ENCODE measurements at places on chromosomes 13 and 19. TPM values are rescaled to one million over a fixed set of nuclear protein-coding genes. Genes with fewer than 3 reads are reported as not detected.

The NPAS1 gene
- not detected for total RNA-seq

The S1PR2 gene
- total RNA-seq, result 4.9 TPM

The KLK12 gene
- not detected for total RNA-seq

The ALOX5AP gene
- total RNA-seq, result 1.6 TPM

The ATP8A2 gene
- total RNA-seq, result 0.13 TPM

The NCR1 gene
- not detected for total RNA-seq

The IL4I1 gene
- total RNA-seq, result 0.18 TPM

GRCh38 chr13:42548731-42549551 is 25.0 kb upstream of the TNFSF11 start:
- peaks cover 8% of the 10 kb centered on the region for H3K4me1 ChIP-seq
- H3K27ac ChIP-seq, result no peak overlapping the region
- H3K27me3 ChIP-seq, result no peaks in the 10 kb centered on the region

DNA sequence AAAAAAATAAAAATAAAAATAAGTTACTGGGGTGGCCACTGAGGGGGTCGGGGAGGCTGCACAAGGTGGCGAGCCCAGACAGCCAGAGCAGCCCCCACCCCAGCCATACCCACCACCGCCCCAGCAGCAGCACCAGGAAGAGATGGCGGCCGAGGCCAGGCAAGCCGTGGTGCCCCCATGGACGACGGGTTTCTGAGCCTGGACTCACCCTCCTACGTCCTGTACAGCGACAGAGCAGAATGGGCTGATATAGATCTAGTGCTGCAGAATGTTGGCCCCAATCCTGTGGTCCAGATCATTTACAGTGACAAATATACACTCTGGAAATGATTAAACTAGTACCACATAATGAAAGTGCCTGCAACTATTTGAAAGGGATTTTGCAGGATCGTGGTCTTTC is 71.6 kb upstream of the ZDHHC20 start:
- H3K4me1 ChIP-seq, result peaks cover 20% of the 10 kb centered on the region
- H3K4me3 ChIP-seq, result no peak overlapping the region
- H3K27me3 ChIP-seq, result no peaks in the 10 kb centered on the region
- no peak for DNase-seq
- no peak overlapping the region for H3K27ac ChIP-seq
- no peaks in the 10 kb centered on the region for H3K36me3 ChIP-seq

DNA sequence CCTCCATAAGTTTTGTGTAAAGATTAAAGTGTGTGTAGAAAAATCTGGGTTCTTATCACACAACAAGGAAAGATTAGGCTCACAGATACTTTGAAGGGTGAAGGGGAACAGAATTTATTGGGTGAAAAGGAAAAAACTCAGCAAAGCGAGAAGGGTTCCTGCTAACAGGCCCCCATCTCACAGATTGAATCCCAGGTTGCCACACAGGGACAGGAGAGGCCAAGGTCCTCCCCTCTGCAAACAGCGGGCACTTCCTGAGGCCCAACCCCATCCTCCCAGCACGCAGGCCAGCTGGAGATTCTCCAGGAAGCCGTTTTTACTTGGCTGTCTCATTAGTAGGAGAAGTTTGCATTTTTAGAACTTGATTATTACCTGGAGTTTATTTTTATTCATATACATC is 15.2 kb upstream of the ERCC5 start:
- H3K27me3 ChIP-seq, result no peaks in the 10 kb centered on the region
- H3K4me1 ChIP-seq, result peaks cover 11% of the 10 kb centered on the region
- peaks cover 52% of the 10 kb centered on the region for H3K36me3 ChIP-seq

- no peak overlapping the region for H3K27ac ChIP-seq
- no peaks in the 10 kb centered on the region for H3K36me3 ChIP-seq
- H3K4me3 ChIP-seq, result no peak overlapping the region
- DNase-seq, result no peak
- no peaks in the 10 kb centered on the region for H3K27me3 ChIP-seq
- no peaks in the 10 kb centered on the region for H3K4me1 ChIP-seq
Measured at GRCh38 chr19:14337510-14337909, 43.7 kb upstream of the ADGRE5 start.

DNA sequence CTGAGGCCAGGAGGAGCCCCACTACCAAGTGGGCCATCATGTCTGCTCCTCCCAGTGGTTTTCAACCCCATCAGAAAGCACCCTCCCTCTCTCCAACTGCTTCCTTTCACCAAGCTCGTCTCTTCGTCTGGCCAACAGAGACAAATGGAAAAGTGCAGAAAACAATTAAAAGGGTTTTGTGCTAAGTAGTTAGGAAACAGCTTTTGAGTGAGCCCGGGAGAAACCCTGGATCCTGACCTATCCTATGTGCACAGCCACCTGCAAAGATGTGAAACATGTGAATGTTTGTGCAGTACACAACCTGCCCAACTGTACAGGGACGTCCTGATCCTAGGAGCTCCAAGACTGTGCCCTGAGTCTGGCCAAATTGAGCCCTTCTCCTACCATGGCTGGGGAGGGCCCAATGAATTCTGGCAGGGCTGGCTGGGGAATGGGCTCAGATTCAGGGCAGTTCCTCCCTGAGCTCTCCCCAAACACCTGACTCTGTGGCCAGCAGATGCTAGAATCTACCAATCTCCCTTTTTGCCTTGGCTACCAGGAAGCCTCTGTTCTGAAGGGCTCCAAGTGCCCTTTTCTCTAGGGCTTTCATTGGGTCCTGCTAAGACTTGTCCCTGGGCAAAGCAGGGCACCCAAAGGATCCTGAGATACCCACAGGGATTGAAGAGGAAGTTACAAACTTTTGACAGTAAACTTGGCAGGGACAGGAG is 7.9 kb downstream of the TLE5 start:
- H3K27me3 ChIP-seq, result no peaks in the 10 kb centered on the region
- DNase-seq, result no peak
- peaks cover 50% of the 10 kb centered on the region for H3K4me1 ChIP-seq
- H3K36me3 ChIP-seq, result peaks cover 62% of the 10 kb centered on the region
- H3K27ac ChIP-seq, result no peak overlapping the region

DNA sequence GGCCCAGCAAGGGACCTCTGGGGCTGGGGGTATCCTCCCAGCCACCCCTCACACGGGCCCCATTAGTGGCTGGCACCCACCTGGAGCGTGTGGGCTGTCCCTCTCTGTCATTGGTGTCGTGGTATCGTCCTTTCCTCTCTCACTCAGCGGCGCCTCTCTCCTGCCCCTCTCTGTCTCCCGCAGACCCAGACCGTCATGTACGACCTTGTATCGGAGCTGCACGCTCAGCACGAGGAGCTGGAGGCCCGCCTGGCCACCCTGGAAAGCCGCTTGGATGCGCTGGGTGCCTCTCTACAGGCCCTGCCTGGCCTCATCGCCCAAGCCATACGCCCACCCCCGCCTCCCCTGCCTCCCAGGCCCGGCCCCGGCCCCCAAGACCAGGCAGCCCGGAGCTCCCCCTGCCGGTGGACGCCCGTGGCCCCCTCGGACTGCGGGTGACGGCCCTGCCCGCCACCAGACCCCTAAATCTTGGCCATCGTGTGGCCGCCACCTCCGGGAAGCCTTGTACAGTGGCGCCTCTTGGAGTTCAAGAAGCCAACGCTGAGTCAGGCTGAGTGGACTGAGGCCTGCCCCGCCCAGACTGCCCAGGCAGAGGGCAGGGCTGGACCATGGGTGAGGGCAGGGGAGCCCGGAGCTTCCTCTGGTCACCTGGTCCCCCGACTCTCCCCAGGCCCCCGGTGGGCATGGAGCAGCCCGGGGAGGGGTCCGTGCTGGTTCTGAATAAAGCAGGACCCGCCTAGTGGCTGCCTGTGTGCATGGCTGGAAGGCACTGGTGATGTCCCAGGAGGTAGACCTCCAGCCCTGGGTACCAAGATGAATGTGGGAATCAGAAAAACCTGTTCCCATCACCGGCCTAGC is 9.8 kb upstream of the ARRDC2 start:
- no peak for DNase-seq
- H3K4me3 ChIP-seq, result no peak overlapping the region
- no peak overlapping the region for H3K27ac ChIP-seq

DNA sequence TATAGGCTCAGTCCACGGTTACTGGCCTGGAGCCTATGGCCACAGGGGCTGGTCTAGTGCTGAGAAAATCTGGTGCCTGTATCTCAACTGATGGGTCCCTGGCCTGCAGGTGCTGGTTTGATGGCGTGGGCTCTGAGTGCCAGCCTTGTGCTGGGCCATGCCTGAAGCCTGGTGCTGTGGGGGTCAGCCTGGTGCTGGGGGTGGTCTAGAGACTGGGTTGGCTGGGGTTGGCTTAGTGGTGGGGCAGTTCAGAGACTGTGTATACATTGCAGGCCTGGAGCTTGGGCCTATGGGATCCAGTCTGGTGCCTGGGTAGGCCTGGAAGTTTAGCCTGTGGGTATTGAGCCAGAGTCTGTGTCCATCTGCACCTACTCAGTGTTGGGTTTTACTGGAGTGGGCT is 36.4 kb downstream of the SLC10A2 start:
- no peaks in the 10 kb centered on the region for H3K27me3 ChIP-seq
- no peak for DNase-seq
- H3K4me1 ChIP-seq, result no peaks in the 10 kb centered on the region
- no peak overlapping the region for H3K27ac ChIP-seq
- no peak overlapping the region for H3K4me3 ChIP-seq
- H3K36me3 ChIP-seq, result no peaks in the 10 kb centered on the region

- no peak overlapping the region for H3K4me3 ChIP-seq
- DNase-seq, result no peak
Measured at GRCh38 chr13:96797136-96797535, 197.1 kb downstream of the OXGR1 start.

GRCh38 chr19:11693505-11694499 is 44.9 kb downstream of the ZNF823 start:
- H3K36me3 ChIP-seq, result no peaks in the 10 kb centered on the region
- no peak for DNase-seq
- no peaks in the 10 kb centered on the region for H3K27me3 ChIP-seq

GRCh38 chr13:27679896-27680295 is 58.2 kb downstream of the POLR1D start:
- H3K4me1 ChIP-seq, result no peaks in the 10 kb centered on the region
- H3K4me3 ChIP-seq, result no peak overlapping the region
- no peaks in the 10 kb centered on the region for H3K27me3 ChIP-seq
- H3K27ac ChIP-seq, result no peak overlapping the region

DNA sequence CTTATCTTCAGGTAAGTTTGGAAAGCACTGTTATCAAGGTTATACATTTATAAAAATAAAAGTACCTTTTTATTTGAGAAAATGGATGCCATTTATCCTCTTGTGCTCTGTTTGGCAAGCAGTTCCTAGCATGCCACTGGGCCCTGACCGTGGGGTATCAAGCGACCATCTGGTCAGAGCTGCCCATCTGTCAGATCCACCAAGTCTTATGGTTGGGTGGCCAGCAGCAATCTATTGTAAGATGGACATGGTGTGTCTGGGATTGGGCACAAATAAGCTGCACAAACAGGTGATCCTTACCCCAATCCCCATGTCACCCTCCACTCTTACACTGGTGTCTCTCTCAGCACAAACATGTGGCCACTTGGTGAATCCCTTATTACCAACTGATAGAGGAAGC is 178.5 kb downstream of the DLEU7 start:
- H3K27me3 ChIP-seq, result no peaks in the 10 kb centered on the region
- no peaks in the 10 kb centered on the region for H3K36me3 ChIP-seq
- no peak overlapping the region for H3K4me3 ChIP-seq
- H3K4me1 ChIP-seq, result no peaks in the 10 kb centered on the region
- H3K27ac ChIP-seq, result no peak overlapping the region

GRCh38 chr13:104534847-104535246 is 1468.6 kb upstream of the SLC10A2 start:
- no peaks in the 10 kb centered on the region for H3K36me3 ChIP-seq
- no peak overlapping the region for H3K4me3 ChIP-seq
- no peak for DNase-seq
- no peaks in the 10 kb centered on the region for H3K4me1 ChIP-seq
- H3K27ac ChIP-seq, result no peak overlapping the region

DNA sequence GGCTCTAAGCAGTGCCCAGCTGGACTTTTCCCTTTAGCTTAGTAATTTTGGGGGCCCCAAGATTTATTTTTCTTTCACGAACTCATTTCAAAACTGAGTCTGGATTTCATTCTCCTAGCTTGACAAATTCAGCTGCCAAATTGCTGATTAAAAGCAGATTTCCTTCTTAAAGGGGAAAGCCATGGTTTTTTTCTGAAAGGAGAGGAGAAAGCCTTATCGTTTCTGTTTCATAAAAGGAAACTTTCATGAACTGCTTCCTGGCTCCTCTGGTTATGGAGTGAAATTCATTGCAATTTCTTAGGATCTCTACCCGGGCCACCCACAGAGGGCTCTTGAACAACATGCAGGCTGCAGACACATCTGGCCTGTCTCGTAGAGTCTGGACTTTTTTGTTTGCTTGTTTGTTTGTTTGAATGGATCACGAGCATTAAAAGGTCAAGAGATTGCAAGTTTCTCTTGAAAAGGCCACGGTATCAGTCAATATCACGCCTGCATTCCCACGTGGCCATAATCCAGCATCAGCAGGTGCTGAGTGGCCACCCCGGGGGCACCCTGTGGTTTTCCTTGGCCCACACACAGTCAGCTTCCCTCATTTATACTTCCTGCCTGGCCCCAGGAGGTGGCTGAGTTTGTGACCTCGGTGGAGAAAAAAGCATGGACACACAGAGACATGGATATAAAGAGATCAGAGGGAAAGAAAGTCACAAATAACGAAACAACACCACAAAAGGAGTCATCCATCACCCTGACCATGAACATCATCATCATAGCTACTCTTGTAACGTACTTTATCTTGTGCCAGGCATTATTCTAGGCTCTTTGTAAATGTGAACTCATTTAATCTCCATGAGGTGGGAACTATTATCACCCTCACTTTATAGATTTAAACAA is 10.5 kb upstream of the KLK4 start:
- no peak overlapping the region for H3K4me3 ChIP-seq
- H3K36me3 ChIP-seq, result no peaks in the 10 kb centered on the region
- no peak overlapping the region for H3K27ac ChIP-seq
- H3K27me3 ChIP-seq, result 0 out of 2 replicates have a peak, but pooled peaks cover 4% of the 10 kb centered on the region
- DNase-seq, result peak; percentile 54

DNA sequence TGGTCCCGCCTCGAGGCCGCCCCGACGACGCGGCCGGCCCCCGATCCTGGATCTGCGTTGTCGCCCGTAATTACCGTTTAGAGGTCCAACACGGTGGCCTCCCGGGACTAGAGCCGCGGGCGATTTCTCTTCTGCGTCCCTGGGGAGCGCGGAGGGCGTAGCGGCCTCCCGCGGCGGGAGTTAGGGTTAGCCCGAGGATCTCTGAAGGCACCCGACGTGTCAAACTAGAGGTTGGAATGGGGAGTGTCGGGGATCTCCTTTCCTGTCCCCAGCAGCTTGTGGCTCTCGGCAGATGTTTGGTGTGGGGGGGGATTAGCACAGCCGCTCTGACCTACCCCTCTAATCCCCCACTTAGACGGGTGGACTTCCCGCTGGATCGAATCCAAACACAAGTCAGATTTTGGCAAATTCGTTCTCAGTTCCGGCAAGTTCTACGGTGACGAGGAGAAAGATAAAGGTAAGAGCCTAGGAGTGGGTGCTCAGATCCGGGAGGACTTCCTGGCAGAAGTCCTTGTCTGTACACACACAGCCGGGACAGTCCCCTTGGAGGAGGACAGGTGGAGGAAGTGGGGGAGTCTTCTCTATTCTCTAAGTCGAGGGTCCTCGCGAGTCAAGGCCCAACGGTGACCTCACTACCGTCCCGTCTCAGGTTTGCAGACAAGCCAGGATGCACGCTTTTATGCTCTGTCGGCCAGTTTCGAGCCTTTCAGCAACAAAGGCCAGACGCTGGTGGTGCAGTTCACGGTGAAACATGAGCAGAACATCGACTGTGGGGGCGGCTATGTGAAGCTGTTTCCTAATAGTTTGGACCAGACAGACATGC is 581 bp downstream of the CALR start:
- H3K4me3 ChIP-seq, result peak overlapping the region; percentile 80
- H3K27me3 ChIP-seq, result no peaks in the 10 kb centered on the region
- DNase-seq, result no peak
- H3K4me1 ChIP-seq, result peaks cover 25% of the 10 kb centered on the region

- H3K36me3 ChIP-seq, result no peaks in the 10 kb centered on the region
- DNase-seq, result peak; percentile 20
- no peaks in the 10 kb centered on the region for H3K27me3 ChIP-seq
- no peak overlapping the region for H3K4me3 ChIP-seq
- H3K4me1 ChIP-seq, result peaks cover 24% of the 10 kb centered on the region
Measured at GRCh38 chr13:61084988-61085387, 330.7 kb downstream of the PCDH20 start.

Measured in SJSA1 (cell line).